Cerebellar cortex (tissue), 1 donor: ENCODE measurements at places on chromosomes 2 and 18.

GRCh38 chr2:46377101-46377581 is 79.9 kb downstream of the EPAS1 start:
- DNase-seq: peak; percentile 77

- DNase-seq: no peak
These were observed 130.1 kb downstream of the MBP start for GRCh38 chr18:77002496-77002895.

DNA sequence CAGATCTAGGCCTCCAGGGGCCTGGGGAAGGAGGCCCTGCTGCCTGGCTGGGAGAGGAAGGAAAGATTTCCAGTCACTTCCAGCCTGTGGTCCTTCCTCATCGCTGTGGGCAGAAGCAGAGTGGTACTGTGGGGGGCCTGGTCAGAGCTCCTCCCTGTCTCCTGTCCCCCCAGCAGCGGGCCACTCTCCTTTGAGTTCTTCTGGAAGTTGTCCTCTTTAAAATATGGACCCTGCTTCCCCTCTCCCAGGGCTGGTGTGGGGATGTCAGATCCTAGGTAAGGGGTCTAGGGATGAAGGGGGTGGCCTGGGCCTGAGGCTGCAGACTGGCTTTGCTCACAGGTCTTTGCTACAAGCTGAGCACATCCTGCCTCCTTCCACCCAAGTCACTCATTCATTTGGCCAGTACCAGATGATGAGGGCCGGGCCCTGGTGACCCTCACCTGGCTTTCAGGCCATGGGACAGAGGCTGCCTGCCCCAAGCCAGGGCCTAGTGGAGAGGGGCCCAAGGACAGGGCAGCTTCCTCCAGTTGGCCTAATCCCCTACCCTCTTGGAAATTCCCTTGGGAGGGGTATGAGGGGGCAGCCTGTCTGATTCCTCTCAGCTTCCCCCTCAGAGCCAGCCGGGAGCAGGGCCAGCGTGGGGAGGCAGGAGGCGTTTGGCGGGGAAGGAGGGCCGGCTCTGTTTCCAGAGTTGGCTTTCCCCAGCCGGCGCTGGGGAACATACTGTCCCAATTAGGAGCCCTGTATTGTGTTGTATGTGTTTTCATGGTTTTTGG is 231.9 kb downstream of the DYSF start:
- DNase-seq: peak; percentile 5

GRCh38 chr18:64219517-64219916 is 70.6 kb upstream of the LINC00305 start:
- DNase-seq: no peak

DNA sequence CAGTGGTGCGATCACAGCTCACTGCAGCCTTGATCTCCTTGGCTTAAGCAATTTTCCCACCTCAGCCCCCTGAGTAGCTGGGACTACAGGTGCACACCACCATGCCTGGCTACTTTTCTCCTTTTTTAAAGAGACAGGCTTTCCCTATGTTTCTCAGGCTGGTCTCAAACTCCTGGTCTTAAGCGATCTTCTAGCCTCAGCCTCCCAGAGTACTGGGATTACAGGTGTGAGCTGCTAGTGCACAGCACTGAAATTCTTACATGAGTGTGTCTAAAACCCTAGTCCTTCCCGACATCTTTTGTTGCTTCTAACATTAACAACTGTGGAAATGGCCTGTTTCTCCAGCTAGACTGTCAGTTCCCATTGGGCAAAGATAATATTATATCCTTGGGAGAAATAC is 2.9 kb downstream of the UGP2 start:
- DNase-seq: no peak
